ENCODE measurements at places on chromosomes 11 and 22. TPM values are rescaled to one million over a fixed set of nuclear protein-coding genes. Genes with fewer than 3 reads are reported as not detected.

Gene CHST1
- 0.59 TPM for total RNA-seq

Gene TUBA8
- 0.84 TPM for total RNA-seq

Gene NELL1
- total RNA-seq: not detected

Gene TMPRSS6
- 12.6 TPM for total RNA-seq

Gene FAT3
- total RNA-seq: 1.2 TPM

Gene CTSW
- 1.3 TPM for total RNA-seq

Gene P4HA3
- total RNA-seq: 0.23 TPM

Gene PLA2G3
- total RNA-seq: not detected

Gene ADM2
- total RNA-seq: 0.79 TPM

Gene OR4A16
- not detected for total RNA-seq

Gene GALNT18
- total RNA-seq: 11.0 TPM

Gene CARNS1
- 0.08 TPM for total RNA-seq

Gene GLYATL1
- total RNA-seq: 64.9 TPM

Gene OR52B6
- not detected for total RNA-seq

Gene ZNF280A
- not detected for total RNA-seq

Gene SLCO2B1
- 92.1 TPM for total RNA-seq

Gene UBTFL1
- total RNA-seq: not detected

Gene ANGPTL5
- not detected for total RNA-seq

Gene GGTLC3
- total RNA-seq: not detected

Gene CASP5
- total RNA-seq: 0.75 TPM

Gene HPX
- total RNA-seq: 9,224 TPM

Gene MS4A7
- 32.0 TPM for total RNA-seq

Gene GAS2
- 28.5 TPM for total RNA-seq

Gene OR5B21
- total RNA-seq: not detected

Gene TST
- total RNA-seq: 186 TPM

Gene TPBGL
- total RNA-seq: not detected

Gene TENM4
- 0.33 TPM for total RNA-seq

Gene VWCE
- total RNA-seq: 3.3 TPM

Measured in liver (tissue), 10 donors.